T-helper 9 cell (primary cell): ENCODE measurements at places on chromosomes 6 and 20.

DNA sequence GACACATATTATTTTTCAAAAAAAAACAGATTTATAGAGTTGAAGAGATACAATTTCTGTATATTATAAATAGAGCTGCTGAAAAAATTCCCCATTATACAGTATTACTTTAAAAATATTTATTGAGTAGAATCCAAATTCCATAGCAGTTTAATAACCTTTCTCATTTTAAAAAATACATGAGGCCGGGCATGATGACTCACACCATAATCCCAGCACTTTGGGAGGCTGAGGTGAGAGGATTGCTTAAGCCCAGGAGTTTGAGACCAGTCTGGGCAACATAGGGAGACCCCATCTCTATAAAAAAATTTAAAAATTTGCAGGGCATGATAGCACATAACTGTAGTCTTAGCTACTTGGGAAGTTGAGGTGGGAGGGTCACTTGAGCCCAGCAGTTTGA is 13.0 kb downstream of the ATRN start:
- DNase-seq = no peak

- DNase-seq = no peak
Measured at GRCh38 chr6:43239054-43239453, 4.2 kb upstream of the TTBK1 start.

DNA sequence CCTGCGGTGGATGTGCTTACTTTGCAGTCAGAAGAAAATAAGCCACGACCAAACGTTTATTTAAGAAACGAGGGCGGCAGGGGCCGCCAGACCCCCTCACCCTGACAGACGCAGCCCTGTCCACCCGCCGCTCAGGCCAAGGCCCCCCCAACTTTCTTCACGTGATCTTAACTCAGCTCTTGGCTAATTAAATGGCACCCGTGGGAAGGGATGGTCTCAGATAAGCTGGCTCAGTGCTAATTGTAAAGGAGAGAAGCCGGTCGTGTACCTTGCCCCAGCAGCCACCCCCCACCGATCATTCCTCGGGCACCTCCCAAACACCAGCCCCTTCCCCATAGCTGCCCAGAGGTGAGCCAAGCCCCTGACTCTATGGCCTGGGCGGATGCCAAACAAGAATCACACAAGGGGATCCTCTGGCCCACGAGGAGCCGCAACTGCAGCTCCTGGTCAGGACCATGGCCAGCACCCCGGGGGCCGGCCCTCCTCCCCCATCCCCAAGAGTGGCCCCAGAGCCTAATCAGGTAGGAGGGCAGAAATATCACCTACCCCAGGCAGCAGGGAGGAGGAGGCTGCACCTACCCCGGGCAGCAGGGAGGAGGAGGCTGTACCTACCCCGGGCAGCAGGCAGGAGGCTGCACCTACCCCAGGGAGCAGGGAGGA is 11.2 kb downstream of the KCNQ2 start:
- no peak for DNase-seq

GRCh38 chr20:61434341-61434781 is 182.3 kb downstream of the CDH4 start:
- DNase-seq = no peak

DNA sequence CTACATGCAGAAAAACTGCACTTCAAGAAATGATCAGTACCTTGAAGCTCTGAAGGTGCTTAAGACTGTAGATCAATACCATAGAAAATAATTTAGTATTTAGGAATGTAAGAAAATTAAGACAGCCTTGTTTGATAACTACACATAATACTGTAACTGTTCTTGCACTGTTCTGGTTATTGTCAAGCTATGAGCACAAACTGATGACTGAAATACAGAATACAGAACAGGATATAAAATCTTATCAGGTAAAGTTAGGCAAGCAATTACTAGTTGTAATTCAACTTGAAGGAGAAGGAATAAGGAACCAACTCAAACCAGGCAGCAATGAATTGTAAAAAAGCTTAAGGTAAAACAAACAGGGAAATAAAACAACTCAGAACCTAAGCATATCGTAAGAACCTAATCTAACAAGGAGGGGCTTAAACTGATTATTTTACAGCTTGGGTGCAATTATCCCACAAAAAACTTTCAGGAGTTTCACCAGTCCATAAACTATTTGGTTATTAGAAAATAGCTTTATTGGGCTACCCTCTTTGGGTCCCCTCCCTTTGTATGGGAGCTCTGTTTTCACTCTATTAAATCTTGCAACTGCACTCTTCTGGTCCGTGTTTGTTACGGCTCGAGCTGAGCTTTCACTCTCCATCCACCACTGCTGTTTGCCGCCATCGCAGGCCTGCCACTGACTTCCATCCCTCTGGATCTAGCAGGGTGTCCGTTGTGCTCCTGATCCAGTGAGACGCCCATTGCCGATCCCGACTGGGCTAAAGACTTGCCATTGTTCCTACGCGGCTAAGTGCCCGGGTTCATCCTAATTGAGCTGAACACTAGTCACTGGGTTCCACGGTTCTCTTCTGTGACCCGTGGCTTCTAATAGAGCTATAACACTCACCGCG is 97.7 kb downstream of the ATG5 start:
- no peak for DNase-seq

DNA sequence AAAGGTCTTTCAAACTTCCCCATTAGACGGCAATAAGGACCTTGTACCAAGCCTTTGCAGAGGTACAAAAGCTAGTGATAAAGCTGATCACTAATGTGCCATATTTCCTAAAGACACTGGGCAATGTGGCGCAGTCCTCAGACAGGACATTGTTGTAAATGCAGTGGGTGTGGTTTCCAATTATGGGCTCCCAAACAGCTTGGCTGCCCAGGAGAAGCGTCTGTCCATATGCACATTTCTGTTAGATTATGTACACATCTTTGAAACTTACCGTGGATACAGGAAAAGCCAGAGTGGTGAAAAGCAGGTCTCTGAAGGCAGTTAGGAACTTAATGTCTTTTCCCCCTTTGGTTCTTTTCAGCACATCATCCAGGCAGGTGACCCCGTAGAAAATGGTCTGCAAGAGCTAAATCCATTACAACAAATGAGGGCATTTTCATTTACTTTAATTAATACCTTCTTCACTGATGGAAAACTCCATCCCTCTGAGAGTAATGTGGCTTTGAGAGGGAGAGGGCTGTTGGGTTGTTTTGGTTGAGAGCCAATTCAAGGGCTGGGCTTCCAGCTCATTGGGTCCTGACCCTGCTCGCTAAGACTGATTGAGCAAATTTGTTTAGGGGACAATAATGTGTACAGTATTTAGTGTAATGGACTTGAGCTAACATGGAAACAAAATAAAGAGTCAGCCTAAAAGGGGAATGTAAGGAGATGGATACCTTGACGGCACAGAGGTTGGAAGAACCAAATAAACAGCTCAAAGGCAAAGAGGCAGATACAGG is 10.4 kb downstream of the ADTRP start:
- no peak for DNase-seq

GRCh38 chr20:63346131-63347080 is 14.7 kb downstream of the CHRNA4 start:
- DNase-seq = no peak

DNA sequence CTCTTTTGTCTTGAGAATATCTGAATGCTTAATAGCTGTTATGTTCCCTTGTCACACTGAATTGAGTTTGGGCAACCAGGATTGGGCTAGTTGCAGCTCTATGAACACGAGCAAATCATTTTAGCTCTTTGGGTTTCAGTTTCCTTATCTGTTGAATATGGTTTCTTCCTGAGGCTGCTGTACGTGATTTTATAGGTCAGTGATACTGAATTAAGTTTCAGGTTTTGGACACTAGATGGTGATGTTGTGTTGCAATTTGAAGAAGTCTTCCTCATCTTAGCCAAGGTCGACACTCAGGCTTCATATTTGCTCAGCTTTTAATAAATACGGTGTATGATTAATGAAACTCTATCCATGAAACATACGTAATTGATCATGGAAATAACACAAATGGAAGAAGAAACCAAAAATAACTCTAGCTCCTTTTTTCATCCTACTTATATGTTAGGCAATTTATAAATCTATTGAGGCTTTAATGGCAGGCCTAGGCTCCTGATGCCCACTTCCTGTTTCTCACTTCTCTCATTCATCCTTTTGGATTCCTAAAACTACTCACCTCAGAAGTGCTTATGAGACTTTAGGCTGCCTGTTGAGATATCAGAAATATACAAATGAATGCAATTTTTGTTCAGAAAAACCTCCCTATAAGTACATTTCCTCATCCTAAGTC is 354.1 kb upstream of the MAP3K7 start:
- DNase-seq = no peak

GRCh38 chr6:33632558-33633039 is 11.5 kb downstream of the ITPR3 start:
- DNase-seq = peak; percentile 47

GRCh38 chr20:48912065-48912464 is 9.4 kb upstream of the ARFGEF2 start:
- DNase-seq = no peak

GRCh38 chr20:29408034-29408695 is 1849.3 kb upstream of the DEFB115 start:
- no peak for DNase-seq

- DNase-seq = no peak
Measured at GRCh38 chr6:17884498-17885478, 102.6 kb downstream of the KIF13A start.

GRCh38 chr6:74646461-74646860 is 559.4 kb downstream of the COL12A1 start:
- DNase-seq = no peak
